Stimulated activated CD8-positive, alpha-beta memory T cell treated with anti-CD3 and anti-CD28 coated beads, Interleukin-15, amount 100 ng/mL, for 4 hours (primary cell): ENCODE measurements at places on chromosomes 7 and 10.

- no peak for DNase-seq
Observed at GRCh38 chr7:143025371-143025770, 1.6 kb downstream of the OR9A2 start.

- no peak for DNase-seq
Observed at GRCh38 chr10:87979847-87980246, 116.4 kb downstream of the PTEN start.

DNA sequence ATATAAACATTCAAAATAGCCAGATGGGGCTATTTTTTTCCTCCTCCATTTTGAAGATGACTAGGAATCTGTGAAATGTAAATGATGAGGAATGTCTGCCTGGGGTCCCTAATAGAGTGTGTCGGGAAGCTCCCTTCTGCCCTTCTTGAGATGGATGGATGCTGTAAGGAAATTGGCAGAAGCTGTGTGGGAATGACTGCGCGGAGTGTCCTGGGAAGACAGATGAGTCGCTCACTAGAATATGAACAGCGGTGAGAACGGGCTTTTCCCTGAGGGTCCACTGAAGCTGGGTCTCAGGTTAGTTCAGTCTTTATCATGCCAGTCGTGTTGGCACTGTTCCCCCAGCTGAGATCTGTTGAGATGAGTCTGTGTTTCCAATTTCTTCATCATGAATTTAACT is 75.1 kb upstream of the PLPP4 start:
- no peak for DNase-seq

DNA sequence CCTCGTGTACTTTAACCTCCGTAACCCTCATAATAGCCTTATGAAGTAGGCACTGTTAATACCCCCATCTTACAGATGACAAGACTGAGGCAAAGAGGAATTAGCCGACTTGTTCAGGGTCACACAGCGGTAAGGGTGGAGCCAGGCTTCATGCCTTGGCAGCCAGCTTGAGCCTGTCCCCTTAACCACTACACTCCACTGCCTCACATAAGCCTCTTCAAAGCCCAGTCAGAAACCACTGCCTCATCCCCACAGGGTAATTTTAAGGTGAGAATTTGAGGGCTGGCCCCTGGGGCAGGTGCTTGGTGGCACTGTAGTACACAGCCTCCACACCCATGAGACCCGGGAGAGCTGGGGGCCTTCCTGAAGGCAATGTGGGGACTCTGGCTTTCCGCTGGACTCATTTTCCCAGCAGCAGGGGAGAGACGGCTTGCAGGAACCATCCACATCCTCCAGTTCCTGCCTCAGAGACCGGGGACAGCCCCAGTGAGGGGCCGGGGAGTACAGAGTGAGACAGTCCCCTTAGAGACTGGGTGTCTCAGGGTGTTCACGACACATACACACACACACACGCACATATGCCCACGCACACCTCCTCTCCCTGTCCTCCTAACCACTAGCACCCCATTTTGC is 7.6 kb upstream of the C10orf105 start:
- DNase-seq, result no peak

DNA sequence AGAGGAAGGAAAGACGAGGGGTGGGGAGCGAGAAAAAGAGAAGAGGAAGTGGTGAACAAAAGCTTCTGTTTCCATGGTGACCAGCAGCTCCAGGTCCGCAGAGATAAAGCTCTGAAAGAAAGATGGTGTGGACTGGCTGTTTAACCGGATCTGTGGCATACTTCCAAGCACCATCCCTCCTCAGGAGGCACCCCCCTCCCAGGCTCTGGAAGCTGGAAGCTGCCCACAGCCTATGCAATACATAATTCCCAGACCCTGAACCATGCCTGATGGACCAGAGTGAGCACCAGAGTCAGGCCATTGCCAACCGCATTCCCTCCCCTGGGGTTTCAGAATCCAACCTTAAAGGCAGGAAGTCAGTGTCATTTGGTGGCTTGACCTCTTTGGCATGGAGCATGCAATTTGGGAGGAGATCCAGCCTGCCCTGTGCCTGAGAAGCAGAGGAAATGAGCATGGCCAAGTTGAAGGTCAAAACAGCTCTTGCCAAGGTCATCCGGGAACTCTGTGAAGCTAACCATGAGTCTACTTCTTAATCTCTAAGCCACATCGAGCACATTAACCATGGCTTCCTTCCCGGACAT is 22.2 kb upstream of the CPXM2 start:
- DNase-seq, result no peak

DNA sequence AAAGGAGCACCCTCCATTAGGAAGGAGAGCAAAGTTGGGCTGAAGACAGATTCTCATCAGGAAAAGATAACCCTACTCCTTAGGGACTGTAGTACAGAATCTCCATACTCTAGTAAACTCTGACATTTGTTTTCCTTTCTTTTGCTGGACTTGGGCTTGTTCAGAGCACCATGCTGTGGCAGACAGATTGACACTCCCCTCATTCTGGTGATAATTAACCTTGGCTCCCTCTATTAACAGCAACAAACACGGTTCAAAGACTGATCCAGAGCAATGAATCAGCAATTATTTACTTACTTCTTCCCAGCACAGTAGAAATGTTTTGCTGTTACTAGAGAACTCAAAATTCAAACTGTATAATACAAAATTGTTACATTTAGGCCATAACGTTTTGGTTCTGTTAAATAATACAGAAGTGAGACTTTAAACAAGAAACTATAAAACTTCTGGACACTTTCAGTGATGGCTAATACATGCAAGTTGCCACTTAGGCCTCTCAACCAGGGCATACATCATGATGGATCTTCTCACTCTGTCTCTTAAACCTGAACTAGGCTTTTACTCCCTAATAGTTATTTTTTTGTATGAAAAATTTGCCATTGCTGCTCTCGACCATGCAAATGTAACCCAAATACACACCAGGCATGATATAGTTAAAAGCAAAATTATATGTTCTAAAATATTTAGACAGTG is 639.0 kb downstream of the IPMK start:
- no peak for DNase-seq
